ENCODE measurements at places on chromosomes 2 and 18.
A peak's percentile ranks its signal among the peaks of the same experiment; 100 is the strongest.

DNA sequence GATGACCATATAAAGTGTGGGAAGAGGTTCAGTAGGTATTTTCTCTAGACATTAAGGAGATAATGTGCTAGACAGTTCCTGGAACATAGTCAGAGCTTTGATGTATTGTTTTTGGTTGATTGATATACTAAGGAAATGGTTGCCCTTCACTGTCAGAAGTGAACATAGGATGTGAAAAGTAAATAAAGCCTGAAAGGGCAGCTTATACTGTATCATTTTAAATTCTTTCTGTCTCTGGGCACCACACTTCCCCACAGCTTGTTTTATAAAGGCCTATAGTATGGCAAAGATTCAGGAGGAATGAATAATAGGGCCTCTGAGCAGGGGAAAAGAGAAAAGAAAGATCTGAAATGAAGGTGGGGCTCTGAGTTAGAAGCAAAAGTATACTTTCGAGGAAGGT, 72.7 kb upstream of the ITPRID2 start:
- DNase-seq: no peak

GRCh38 chr18:23196119-23197007, 61.1 kb downstream of the CABLES1 start:
- no peak for DNase-seq

- DNase-seq: peak; percentile 48
Measured at GRCh38 chr2:85853499-85854165, 35.2 kb downstream of the ST3GAL5 start.

DNA sequence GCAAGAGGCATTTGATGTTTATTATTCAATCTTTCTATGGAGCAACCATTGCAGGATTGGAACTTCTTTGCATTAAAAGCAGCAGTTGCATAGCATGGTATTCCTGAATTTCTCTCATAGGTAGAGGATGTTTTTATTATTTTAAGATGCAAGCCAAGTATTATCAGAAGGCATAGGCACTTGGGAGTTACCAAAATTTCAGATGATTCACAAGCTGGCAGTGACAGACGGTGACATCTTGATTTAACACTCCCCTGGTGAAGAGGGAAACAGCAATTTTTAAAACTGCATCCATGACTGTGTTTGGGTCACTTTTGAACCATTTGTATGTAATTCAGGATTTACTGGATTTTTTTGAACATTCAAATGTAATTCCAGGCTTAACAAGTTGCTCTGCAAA, 654.3 kb downstream of the SLC4A3 start:
- DNase-seq: no peak

DNA sequence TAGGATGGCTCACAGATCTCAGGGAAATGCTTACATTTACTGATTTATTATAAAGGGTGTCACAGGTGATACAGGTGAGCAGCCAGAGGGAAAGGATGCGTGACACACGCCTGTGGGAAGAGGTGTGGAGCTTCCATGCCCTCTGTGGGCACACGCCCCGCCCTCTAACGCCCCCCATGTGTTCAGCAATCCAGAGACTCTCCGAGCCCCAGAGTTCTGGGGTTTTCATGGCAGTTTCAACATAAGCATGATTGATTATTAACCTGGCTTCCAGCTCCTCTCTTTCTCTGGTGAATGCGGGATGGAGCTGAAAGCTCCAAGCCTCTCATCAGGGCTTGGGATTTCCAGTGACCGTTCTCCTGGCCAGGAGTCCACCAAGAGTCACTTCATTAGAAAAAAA, 34.3 kb upstream of the ODC1 start:
- DNase-seq: no peak

DNA sequence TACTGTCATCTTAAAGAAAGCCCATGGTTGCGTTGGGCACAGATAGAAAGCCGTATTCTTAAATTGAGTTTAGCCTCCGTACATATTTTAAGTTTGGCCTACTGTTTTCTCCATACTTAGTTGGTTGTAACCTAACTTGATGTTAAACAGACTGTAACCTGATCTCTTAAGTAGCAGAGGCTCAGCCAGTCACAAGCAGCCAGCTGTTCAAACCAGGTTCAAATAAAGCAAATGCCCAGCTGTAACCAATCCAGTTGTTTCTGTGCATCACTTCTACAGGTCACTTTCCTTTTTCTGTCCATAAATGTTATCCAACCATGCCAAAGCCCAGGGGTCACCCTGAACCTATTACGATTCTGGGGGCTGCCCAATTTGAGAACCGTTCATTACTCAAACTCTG, 10.0 kb upstream of the THADA start:
- DNase-seq: no peak

GRCh38 chr2:127392133-127392827, 4.5 kb upstream of the MAP3K2 start:
- DNase-seq: no peak

GRCh38 chr2:51812138-51812866, 780.4 kb upstream of the NRXN1 start:
- DNase-seq: no peak

DNA sequence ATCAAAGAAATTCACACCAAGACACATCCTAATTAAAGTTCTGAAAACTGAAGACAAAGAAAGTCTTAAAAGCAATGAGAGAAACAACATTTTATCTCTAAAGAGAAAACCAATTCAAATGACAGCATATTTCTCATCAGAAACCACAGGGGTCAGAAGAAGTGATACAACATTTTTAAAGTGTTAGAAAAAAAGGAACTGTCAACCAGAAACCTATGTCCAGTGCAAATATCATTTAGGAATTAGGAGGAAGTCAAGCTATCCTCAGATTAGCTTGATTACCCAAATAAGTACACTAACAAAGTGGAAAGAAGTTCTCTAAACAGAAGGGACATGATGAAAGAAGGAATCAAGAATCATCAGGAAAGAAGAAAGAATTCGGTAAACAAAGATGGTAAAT, 59.5 kb upstream of the BCL2L11 start:
- no peak for DNase-seq

- no peak for DNase-seq
Measured at GRCh38 chr18:74819433-74820059, 221.9 kb downstream of the ZNF407 start.

GRCh38 chr2:100754951-100755350, 65.0 kb upstream of the NPAS2 start:
- no peak for DNase-seq

GRCh38 chr2:28209261-28209691, 183.4 kb upstream of the FOSL2 start:
- no peak for DNase-seq

- DNase-seq: no peak
Measured at GRCh38 chr2:56505885-56506284, 322.1 kb downstream of the CCDC85A start.

- no peak for DNase-seq
Measured at GRCh38 chr2:134173338-134174016, 80.4 kb upstream of the MGAT5 start.

DNA sequence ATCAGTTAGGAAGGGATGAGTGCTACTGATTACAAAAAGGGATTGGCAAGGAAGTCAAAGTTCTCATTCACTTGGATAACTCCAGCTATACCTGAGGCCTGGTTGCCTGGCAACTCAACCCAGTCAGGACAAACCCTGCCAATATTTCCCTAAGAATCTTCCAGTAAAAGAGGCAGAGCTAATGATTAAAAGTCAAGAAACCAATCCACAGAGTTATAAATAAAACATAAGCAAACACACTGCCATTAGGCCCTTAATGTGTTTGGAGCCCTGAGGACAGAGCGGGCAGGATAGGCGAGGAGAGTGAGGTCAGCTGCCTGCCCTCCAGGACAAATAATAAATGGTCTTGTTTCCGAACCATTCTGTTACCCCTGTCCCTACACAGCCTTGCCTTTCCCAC, 215.6 kb upstream of the NABP1 start:
- no peak for DNase-seq

- no peak for DNase-seq
Measured at GRCh38 chr2:75290600-75291150, 91.4 kb upstream of the TACR1 start.

DNA sequence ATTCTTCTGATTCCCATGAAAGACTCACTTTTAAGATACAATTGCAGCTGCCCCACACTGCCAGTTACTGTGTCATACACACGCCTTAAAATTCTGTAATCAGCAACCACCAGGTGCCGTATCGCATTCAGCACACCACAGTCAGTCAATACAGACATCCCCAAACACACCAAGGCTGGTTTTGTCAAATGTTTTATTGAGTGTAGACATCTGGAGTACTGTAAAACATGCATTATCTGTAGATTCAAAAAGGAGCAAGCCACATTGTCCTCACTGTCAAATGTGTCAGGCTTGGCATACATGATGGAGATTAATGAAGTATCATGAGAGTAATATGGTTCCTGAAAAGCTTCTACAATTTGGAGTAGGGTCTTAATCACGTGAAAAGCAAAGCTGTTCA, 109.7 kb upstream of the SP3 start:
- no peak for DNase-seq
